ENCODE measurements at places on chromosomes 11 and 22.

DNA sequence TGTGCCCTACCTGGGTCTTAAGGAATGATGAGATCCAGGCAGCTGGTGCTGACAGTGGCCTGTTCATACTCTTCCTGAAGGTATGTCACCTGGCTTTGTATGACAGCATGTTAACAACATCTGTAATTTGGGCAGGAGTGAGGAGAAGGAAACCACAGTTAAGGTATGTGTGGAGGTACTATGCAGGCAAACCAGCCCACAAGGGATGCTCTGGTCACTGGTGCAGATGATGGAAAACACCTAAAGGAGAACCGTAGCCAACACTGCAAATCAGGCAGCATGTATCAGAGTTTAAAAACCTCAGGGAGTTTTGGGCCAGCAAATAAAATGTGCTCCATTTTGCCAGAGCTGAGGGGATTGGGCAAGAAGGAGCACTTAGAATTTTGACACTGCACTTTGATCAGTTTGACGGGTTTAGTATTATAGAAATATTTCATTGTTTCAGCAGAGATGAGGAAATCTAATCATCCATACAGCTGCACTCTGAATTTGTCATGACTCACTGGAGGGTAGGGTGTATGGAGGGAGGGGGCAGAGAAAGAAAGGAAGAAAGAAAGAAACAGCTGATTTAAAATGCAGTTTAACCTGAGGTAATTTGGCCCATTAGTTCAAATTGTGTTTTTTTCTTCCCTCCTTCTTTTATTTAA, 260.9 kb downstream of the KIRREL3 start:
- no peak for DNase-seq

DNA sequence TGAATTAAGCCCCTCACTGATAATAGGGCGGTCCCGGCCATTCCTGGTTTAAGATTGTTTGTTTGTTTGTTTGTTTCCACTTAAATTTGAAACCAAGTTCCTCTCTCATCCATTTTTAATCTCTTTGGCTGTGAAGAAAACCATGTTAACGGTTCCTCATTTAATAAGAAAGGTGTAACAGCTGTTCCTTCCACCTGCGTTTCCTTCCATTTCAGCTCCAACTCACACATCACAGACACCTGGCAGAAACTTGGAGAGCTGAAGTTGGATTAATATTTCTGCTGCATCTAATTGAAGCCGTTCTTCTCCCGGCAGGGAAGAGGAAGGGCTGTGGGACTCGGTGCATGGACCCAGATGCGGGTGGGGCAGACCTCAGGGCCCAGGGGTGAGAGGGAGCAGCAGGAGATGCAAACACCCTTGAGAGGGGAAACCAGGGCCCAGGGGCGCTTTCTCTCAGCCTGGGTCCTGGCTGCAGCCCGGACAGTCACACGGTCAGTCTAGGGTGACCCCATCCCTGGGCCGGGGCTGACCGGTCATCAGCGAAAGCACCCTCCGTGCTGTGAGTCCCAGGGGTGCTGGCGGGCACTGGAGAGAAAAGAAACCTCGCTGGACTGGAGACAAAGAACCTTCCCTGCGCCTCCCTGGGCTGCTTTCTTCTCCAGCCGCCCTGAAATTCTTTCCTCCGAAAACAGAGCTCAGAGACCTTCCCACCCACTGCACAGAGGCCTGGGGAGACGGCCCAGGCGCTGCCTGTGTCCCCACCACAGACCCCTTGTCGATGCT, 242.0 kb downstream of the BRD1 start:
- DNase-seq: no peak

- no peak for DNase-seq
These were observed 45.7 kb downstream of the CYTH4 start for GRCh38 chr22:37328017-37328416.

DNA sequence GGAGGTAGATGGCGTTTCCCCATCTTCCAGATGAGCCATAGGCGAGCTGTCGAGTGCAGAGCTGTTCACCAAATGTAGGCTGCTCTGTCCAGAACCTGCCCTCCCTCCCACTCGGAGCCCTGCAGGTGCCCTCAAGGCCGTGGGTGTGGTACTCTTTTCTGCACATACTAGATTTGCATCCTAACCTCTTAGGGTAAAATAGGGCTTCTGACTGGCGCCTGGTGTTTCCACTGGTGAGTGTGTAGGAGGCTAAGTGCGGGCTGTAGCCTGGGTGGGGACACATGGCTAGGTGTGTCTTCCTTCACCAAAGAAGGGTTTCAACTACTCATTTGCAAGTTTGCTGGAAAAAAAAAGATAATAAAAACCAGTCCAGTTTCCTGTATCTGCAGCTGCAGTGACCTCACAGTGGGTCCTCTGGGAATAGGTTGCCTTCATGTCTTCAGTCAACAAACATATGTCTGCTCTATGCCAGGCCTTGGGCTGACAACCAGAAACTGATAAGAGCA, 8.5 kb downstream of the BIK start:
- no peak for DNase-seq

- no peak for DNase-seq
These were observed 46.9 kb downstream of the ME3 start for GRCh38 chr11:86625544-86625943.

DNA sequence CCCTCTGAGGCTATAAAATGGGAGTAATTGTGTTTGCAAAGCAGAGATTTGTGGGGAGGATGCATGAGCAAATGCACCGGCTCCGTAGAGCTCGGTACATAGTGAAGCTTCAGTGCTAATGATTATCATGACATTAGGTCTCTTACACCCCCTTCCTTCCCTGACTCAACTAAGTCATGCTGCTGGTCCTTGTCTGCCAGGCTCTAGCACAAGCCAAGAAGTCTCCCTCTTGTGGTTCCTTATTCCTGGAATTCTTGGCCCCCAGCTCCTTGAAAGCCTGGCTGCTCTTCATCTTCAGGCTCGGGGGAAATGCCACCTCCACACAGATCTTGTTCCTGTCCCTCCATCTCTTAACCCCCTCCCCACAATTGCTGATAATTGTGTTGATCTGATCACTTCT, 45.7 kb upstream of the SYT13 start:
- no peak for DNase-seq

DNA sequence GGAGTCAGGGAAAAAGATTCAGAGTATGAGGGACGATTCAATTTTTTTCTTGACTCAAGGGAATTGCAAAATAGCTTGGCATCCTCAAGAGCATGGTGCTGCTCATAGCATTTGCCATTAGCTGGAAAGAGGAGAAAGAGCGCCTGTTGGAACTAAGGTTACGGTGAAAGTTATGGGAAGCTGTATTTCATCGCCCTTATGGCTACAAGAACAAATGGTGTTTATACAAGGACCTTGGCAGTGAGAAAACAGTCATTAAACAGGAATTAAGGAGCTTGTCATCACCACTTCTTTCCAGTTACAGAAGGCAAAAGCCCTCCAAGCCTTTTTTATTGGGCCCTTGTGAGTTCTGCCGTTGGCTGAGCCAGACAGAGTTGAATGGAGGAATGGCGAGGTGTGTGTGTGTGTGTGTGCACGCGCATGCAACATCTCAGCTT, 74.2 kb downstream of the ALX4 start:
- DNase-seq: no peak

Data from SIG-M5 (cell line).